ENCODE measurements at places on chromosomes 1 and 21. TPM values are rescaled to one million over a fixed set of nuclear protein-coding genes. Genes with fewer than 3 reads are reported as not detected.

- no peaks in the 10 kb centered on the region for H3K27me3 ChIP-seq
- H3K4me3 ChIP-seq = peak overlapping the region; percentile 12
- H3K27ac ChIP-seq = no peak overlapping the region
Observed at GRCh38 chr1:234309598-234310459, 63.4 kb upstream of the COA6 start.

DNA sequence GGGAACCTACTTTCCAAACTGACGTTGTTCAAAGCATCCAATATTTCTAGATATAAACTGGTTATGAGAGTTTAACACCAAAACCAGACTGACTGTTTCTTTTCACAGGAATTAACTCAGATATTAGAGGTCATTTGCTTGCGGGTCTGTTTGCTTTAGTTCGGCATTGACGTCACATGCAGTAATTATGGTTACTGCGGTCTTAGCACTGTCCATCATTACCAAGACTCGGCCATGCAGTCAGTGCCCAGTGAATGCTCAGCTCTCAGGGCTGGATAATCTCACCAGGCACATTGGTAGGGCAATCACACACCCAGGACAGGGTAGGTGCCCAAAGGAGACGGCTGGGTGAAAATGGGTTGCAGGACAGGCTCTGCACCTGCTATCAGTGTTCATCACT, 9.9 kb upstream of the F3 start:
- no peaks in the 10 kb centered on the region for H3K27me3 ChIP-seq
- H3K4me1 ChIP-seq = peaks cover 11% of the 10 kb centered on the region
- H3K27ac ChIP-seq = peak overlapping the region; percentile 42
- no peak for DNase-seq
- no peak overlapping the region for H3K4me3 ChIP-seq

DNA sequence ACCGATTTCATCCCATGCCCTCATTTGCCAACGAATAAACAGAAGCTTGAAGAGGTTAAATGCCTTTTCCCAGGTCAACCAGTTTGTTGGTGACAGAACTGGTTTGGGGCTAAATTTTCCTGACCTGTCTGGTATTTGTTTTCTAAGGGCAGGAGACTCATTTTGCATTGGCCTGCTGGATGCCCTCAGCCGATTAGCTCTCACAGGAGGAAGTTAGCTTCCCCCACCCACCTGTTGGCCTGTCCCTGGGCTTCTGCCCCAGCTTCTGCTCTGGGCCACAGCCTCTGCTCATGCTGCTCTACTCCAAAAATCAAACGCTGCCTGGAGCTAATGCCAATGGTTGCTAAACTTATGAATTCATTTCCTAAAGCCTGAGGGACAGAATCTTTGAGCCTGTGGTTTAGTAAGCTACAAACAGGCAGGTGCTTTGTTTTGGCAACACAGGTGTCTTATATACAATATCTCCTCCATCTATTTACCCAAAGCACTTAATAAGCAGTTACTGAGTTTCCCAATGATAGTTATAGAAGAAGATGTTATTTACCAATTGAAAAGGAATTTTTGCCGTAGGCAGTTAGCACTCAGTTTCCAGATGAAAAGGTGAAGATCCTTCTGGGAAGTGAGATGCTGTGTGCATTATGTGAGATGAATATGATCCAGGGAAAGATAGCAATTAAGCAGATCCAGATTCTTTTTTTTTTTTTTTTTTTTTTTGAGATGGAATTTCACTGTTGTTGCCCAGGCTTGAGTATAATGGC, 82.3 kb downstream of the TM2D1 start:
- H3K27ac ChIP-seq = no peak overlapping the region
- H3K4me3 ChIP-seq = no peak overlapping the region
- no peaks in the 10 kb centered on the region for H3K36me3 ChIP-seq
- DNase-seq = no peak

- no peak overlapping the region for H3K27ac ChIP-seq
- no peaks in the 10 kb centered on the region for H3K4me1 ChIP-seq
- H3K27me3 ChIP-seq = no peaks in the 10 kb centered on the region
- no peak overlapping the region for H3K4me3 ChIP-seq
- no peak for DNase-seq
- no peaks in the 10 kb centered on the region for H3K36me3 ChIP-seq
Observed at GRCh38 chr1:195053478-195053877, 1554.8 kb downstream of the KCNT2 start.

- H3K27ac ChIP-seq = no peak overlapping the region
- no peak for DNase-seq
- no peak overlapping the region for H3K4me3 ChIP-seq
Observed at GRCh38 chr1:190066011-190066410, 411.7 kb downstream of the BRINP3 start.

DNA sequence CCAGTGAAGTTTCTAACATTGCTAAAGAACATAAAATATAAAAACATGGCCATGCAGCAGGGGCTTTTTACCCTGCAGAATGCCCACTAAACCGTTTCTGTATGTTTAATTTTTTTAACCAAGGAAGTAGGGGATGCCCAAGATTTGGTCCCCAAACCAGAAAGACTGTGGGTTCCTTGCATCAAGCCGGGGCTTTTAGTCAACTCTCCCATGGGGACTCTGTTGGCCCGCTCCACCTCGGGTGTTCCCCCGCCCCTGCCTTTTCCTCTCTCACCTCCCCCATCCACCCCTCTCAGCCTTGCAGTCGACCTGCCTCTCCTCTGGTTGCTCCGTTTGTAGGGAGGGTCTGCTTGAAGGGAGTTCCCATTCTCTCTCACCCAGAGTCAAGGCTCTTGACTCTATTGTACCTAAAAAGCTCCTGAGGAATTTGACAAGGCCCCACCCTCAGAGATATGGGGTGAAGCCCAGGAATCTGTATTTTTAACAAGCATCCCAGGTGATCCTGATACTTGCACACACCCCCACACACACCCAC, 117.5 kb downstream of the TOMM20 start:
- H3K27ac ChIP-seq = no peak overlapping the region
- DNase-seq = no peak
- H3K4me3 ChIP-seq = no peak overlapping the region
- peaks cover 13% of the 10 kb centered on the region for H3K4me1 ChIP-seq

- no peak overlapping the region for H3K4me3 ChIP-seq
- no peak for DNase-seq
- no peak overlapping the region for H3K27ac ChIP-seq
- H3K27me3 ChIP-seq = no peaks in the 10 kb centered on the region
Observed at GRCh38 chr1:240385985-240386978, 225.7 kb downstream of the GREM2 start.

Gene GPR157
- total RNA-seq = 19.0 TPM

Gene RASSF5
- 37.6 TPM for total RNA-seq

DNA sequence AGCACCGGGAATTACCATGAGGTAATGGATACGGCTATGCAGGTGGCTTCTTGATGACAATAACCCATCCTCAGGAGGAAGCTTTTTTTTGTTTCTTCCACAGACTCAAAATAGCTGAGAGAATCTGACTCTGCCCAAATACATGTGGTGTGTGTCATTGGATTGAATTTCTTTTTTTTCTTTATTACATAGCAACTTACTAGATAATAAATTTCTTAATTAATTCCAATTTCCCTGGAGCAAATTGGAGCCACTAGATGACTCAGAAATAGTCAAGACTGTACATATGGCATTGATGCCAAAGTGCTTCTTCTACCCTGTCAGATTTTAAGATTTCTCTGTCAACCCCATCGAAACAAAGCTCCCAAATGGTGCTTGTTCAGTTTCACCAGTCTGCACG, 42.7 kb downstream of the L1TD1 start:
- DNase-seq = no peak
- no peak overlapping the region for H3K4me3 ChIP-seq
- no peaks in the 10 kb centered on the region for H3K4me1 ChIP-seq
- H3K27me3 ChIP-seq = no peaks in the 10 kb centered on the region
- H3K27ac ChIP-seq = no peak overlapping the region
- H3K36me3 ChIP-seq = no peaks in the 10 kb centered on the region

GRCh38 chr21:24224422-24224821, 1382.9 kb downstream of the MRPL39 start:
- H3K27ac ChIP-seq = no peak overlapping the region

Gene FMN2
- total RNA-seq = 0.52 TPM

Gene TAS1R1
- not detected for total RNA-seq

Gene OR10J1
- not detected for total RNA-seq

GRCh38 chr1:30089024-30089430, 634.4 kb downstream of the MATN1 start:
- DNase-seq = peak; percentile 75
- H3K4me1 ChIP-seq = peaks cover 2% of the 10 kb centered on the region
- H3K27ac ChIP-seq = no peak overlapping the region
- H3K27me3 ChIP-seq = no peaks in the 10 kb centered on the region
- no peak overlapping the region for H3K4me3 ChIP-seq

DNA sequence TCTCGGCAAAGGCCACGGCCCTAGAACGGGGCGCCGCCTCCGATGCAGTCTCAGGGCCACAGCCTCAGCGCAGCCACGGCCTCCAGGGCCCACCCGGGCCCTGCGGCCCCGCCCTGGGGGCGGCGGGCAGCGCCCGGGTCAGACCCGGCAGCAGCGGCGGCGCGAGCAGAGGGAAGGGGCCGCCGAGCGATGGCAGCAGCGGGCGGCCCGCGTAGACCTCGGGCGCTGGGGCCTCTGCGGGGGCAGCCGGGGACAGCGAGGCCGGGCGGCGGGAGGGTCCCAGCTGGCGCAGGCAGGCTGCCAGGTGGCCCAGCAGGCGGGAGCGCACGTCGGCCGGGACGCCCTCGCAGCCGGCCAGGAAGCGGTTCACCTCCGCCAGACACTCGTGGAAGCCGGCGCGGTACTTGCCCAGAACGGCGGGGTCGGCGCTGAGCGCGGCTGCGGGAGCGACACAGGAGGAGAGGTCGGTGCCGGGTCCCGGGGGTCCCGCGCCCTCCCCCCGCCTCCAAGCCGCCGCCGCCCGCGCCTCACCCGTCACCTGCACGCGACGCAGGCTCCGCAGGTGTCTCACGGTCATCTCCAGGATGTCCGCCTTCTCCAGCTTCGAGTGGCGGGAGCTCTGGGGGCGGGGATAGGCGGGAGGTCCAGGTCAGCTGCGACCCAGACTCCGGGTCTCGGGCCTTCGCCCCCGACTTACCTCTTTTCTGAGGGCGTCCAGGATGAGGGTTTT, 737 bp downstream of the HES4 start:
- DNase-seq = peak; percentile 70
- peaks cover 34% of the 10 kb centered on the region for H3K27me3 ChIP-seq
- H3K36me3 ChIP-seq = no peaks in the 10 kb centered on the region
- peak overlapping the region; percentile 59 for H3K4me3 ChIP-seq

DNA sequence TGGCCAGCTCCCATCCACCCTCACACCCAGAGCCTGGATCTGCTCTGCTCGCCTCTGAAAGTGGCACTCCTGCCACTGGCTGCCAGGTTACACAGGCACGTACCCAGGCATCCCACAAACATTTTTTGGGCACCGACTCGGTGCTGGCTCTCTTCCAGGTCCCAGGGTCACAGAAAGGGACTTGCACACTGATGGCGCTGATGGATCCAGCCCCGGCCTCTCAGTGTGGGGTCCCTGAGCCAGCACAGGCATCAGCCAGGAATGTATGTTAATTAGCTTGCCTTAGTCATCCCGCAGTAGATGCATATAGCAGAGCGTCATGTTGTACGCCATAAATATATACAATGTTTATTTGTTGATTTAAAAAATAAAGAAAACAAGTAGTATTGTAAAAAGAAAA, 537.2 kb downstream of the NPHP4 start:
- no peak overlapping the region for H3K4me3 ChIP-seq
- no peak for DNase-seq
- H3K27me3 ChIP-seq = peaks cover 8% of the 10 kb centered on the region

GRCh38 chr1:30294508-30294907, 428.9 kb downstream of the MATN1 start:
- no peak for DNase-seq
- H3K27ac ChIP-seq = no peak overlapping the region
- no peak overlapping the region for H3K4me3 ChIP-seq
- H3K27me3 ChIP-seq = peaks cover 21% of the 10 kb centered on the region
- no peaks in the 10 kb centered on the region for H3K36me3 ChIP-seq
- H3K4me1 ChIP-seq = no peaks in the 10 kb centered on the region

Measured in upper lobe of right lung (tissue), 1 donor.